CD4-positive, alpha-beta T cell treated with Interleukin-4 for 4 hours (primary cell): ENCODE measurements at places on chromosomes 7 and 10.

GRCh38 chr10:4059471-4060138, 274.6 kb upstream of the KLF6 start:
- DNase-seq, result peak; percentile 66

DNA sequence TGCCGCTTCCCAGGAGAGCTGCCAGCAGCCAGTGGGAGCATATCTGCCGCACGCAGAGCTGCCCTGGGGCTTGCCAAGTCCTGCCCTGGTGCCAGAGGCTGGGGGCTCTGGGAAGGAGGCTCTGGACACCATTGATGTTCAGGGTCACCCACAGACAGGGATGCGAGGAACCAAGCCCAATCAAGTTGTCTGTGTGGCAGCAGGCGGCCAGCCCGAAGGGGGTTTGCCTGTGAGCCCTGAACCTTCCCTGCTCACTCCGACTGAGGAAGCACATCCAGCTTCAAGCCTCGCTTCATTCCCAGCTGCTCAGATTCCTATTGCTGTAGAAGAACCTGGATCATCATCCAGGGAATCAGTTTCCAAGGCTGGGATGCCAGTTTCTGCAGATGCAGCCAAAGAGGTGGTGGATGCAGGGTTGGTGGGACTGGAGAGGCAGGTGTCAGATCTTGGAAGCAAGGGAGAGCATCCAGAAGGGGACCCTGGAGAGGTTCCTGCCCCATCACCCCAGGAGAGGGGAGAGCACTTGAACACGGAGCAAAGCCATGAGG, 94.6 kb downstream of the TACC2 start:
- DNase-seq, result no peak

DNA sequence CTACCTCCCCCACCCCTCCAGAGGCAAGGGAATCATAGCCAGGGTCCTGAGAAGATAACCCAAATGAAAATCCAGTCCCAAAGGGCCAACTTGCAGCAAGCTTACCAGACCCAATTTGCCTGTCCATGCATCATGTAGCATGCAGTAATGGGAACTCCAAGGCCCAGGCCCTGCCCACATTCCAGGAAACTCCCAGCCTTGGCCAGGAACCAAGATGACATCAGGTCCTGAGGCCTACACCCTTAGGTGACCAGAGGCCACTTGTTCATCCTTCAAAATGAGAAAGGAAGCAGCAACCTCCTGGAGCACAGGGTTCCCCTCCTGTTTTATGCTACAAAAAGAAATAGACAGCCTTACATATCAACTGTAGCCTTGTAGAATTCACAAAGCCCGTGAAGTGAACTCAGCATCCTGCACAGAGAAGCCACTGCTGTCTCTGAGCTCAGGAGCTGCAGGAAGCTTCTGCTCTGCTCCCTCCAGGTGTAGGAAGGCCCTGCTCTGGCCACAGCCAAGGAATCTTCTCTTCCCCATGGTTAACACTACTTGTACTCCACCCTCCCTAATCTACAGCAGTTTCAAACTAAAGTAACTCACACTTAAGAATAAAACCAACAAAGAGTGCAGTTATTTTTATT, 30.3 kb upstream of the GRB10 start:
- DNase-seq, result no peak

DNA sequence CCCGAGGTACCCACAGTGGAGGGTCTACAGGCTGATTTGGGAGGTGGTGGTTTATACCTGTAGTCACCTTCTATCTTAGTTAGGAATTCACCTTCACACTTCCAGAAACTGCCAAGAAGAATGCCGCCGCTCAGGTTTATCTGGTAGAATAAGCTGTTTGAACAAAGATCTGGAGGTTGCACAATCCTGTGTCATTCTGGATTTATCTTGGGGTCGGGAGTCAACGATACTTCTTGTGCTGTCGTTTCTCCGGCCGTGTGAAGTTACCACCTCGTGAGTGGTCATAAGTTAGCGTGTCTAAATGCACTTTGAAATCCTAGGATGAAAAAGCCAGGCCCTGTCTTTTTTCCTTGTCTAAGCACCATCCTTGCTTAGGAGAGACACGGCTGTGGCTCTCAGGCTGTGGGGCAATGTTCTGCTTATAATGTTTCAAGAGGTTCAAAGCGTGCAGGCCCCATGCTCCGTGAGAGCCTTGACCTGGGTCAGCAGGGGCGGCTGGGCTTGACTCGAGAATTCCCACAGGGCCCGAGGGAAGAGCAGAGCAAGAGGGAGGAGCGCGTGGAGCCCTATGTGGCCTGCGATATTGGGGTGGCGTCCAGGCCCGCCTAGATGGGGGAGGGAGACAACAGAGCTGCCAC, 35.5 kb downstream of the GRIFIN start:
- DNase-seq, result no peak

DNA sequence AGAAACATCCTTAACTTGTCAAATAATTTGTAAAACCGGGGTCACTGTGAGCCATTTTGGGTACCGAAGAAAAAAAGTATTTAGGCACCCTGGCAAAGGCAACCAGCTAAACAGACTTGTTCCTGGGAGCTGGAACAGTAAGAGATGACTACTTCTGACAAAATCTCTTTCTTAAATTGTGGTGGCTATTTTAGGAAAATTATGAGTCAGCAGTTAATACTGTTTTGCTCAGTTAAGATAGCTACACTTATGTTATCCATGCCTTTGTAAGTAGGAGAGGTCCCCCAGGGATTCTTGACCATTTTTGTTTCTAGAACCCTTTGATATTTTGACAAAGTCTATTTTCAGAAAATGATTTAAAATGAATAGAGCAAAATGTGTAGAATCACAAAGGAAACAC, 68.7 kb downstream of the TAX1BP1 start:
- DNase-seq, result no peak

DNA sequence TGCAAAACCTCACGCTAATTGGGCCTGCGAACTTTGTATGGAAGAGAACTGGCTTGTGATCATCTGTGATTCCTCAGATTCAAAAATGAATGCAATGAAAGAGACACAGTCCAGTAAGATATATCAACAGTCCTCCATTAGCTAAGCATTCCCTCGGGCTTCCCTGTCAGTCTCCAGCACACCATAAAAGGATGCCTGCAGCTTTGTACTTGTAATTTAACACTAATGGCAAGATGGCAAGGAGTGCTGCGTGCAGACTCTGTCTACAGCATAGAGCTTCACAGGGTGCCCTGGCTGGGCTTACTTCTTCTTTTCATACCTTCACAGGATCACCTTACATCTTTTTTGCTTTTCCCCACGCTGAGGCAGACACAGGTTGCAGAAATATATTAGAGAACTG, 200.0 kb downstream of the GFRA1 start:
- DNase-seq, result no peak

DNA sequence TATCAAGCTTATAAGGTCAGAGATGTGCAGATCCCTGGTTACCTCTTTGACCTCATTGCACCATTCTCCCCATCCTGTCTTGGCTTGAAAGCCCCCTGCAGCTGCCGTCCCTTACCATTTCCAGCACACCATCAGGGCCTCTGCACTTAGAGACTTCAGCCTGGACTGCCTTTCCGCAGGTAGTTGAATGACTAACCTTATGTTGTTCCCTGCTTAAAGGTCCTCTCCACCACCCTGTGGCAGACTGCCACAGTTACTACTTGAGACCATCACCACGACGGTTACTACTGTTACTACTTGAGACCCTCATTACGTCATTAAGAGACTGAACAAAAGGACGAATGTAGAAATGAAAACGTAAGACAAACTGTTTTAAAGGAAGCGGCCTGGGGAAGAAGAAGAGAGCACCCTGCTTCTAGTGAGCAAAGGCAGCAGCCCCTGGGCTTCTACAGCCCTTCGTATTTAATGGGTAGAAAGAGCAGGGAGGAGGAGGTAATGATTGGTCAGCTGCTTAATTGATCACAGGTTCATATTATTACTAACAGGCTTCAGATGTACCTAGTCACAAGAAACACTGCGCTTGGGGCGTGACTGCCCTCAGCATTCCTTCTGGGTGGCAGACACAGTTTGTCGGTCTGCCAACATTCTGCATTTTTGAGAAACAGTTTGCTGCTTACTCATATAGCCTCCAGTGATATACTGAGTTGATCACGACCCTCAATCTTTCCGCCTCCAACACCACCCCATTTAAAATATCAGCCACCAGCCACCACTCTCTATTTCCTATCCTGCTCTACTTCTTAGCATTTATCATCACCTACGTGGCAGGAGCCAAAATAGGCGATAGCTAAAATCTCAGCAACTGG, 74.1 kb upstream of the PARD3 start:
- no peak for DNase-seq

DNA sequence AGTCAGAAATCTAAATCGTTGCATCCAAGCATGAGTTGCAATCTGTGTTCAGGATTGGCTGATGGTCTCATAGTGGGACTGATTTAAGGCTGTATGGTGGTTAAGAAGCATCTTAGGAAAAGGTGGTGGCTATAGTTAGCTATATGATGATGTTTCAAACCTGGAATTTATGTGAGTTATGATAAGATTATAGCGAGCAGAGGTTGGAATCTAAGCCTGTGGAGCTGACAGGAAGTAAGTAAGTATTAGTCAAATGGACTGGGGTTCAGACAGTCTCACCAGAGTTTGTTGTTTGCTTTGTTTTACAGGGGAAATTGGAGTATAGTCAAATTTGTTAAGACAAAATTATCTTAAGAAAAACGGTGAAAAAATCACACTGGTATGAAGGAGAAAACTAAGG, 56.7 kb downstream of the ANKRD7 start:
- DNase-seq, result no peak

DNA sequence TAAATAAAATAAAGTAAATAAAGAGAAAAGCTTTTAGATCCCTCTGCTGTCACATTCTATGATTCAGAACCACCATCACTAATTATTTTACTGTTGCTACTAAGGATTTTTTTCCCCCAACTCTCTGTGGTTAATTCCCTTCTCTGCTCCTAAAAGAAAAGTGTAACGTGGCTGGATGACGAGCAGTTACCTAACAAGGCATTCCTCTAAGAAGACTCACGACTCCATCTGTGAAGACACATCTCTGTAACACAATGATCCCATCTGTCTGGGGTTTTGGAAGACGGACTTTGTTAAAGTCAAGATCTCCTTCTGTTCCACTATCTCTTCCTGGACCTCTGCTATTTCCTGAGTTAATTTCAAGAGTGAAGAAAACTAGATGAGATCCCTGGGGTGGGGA, 179.9 kb downstream of the SFMBT2 start:
- no peak for DNase-seq

GRCh38 chr7:128791972-128792327, 182 bp downstream of the CCDC136 start:
- DNase-seq, result no peak

GRCh38 chr7:102427019-102427405, 6.4 kb upstream of the ORAI2 start:
- DNase-seq, result peak; percentile 22

DNA sequence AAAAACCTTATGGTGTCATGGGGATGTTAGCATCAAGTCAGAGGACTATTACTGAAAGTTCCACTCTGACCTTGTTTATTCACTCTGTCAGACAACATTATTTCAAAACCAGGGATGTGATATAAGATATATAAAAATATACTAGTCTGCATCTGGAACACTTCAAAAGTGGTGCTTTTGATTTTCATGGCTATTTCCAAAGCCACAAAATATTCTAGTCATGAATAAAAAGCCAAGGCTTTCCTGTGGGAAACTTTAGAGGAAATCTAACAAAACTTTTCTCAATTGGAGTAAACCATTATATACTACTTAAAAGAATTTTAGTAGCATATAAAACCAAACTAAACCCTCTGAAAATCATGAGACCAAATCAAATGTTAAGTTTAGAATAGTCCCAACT, 205.2 kb downstream of the TMEM26 start:
- no peak for DNase-seq

DNA sequence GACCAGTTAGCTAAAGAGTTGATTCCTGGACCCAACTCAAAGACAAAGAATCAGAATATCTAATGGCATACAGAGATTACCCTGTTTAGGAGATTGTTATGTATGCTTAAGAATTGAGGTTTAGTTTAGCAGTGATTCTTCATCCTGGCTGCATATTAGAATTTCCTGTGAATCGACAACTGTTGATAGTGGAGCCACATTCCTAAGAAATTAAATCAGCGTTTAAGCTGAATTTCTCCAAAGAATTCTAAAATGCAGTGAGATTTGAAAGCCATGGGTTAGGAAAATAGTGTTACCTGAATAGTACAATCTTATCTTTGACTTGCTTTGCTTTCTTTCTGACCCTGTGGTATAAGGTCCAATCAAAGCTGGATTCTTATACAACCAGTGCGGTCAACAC, 16.4 kb upstream of the FERD3L start:
- DNase-seq, result no peak

GRCh38 chr10:131650169-131650705, 250.6 kb upstream of the PPP2R2D start:
- no peak for DNase-seq

GRCh38 chr7:100582041-100582579, 3.8 kb downstream of the LRCH4 start:
- no peak for DNase-seq

DNA sequence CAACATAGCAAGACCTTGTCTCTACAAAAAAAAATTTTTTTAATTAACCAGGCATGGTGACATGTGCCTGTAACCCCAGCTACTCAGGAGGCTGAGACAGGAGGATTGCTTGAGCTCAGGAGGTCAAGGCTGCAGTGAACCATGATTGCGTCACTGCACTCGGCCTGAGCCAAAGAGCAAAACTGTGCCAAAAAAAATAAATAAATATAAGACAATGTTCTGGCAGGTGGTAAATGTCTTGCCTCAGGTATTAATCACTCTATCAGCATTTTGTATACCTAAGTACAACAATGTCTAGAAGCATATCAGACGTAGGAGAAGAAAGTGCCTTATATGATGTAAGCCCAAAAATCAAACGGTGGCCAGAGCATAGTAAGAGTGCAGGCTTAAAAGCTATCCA, 427.8 kb upstream of the C7orf33 start:
- DNase-seq, result no peak

DNA sequence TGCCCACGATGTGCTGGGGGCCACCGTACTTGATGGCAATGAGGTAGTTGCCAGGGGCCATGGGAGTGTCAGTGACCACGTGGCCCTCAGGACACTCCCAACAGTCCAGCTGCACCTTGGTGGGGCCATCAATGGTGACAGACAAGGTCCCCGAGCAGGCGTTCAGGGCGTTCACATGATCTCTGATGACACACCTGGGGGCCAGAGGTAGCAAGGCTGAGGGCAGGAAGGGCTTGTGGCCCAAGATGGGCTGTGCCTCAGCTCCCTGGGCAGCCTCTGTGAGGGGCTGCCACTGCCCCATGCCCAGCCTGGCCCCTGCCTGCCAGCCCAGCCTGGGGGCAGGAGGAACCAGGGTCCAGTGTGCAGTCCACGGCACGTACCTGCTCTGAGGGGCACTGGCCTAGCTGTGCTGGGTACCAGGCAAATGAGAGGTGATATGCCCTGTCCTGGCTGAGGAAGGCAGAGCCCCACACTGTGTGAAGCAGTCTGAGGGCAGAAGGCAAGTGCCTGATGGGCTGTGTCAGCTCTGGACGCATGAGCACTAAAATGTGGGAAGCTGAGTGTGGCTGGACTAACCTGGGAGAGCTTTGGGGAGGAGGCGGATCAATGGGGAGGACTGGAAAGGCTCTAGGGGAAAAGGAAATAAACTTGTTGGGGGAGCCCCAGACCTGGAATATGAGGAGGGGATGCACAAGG, 3.5 kb upstream of the KCP start:
- no peak for DNase-seq
